ENCODE measurements at places on chromosomes 4 and X. TPM values are rescaled to one million over a fixed set of nuclear protein-coding genes. Genes with fewer than 3 reads are reported as not detected.

GRCh38 chr4:18020671-18021469, 685 bp downstream of the LCORL start:
- DNase-seq, result peak; percentile 69

GRCh38 chr4:15425520-15425919, 2.3 kb upstream of the C1QTNF7 start:
- DNase-seq, result no peak

- DNase-seq, result no peak
Measured at GRCh38 chr4:173294444-173294843, 39.7 kb downstream of the HMGB2 start.

HPSE gene
- 3.0 TPM for polyA plus RNA-seq

SPANXN1 gene
- polyA plus RNA-seq, result not detected

BTK gene
- 4.0 TPM for polyA plus RNA-seq

SSX4 gene
- not detected for polyA plus RNA-seq

NSUN7 gene
- polyA plus RNA-seq, result 11.7 TPM

Measured in renal cortex interstitium (tissue), 15 donors.